ENCODE measurements at places on chromosomes 5 and 9. TPM values are rescaled to one million over a fixed set of nuclear protein-coding genes. Genes with fewer than 3 reads are reported as not detected.

Gene NEK6
- total RNA-seq: 3.1 TPM

DNA sequence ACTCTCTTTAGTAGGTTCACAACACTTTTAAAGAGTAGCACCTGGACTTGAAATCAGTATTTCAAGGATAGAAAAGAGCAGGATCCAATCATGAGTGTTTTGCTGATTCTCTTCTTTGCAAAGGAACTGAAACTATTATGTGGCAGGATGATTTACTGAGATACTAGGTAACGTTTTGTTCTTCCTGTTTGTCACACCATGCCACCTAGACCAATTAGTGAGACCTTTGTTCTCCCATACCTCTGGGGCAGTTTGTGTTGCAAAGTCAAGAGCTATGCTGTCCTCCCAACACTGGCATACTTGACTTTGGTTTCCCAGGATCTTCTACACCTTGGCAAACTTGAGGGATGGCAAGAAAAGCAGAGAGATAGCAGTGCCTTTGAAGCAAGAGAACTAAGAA lies 43.4 kb downstream of the PPP1R2B start:
- DNase-seq: no peak

GRCh38 chr5:122009436-122009835 lies 47.7 kb downstream of the SRFBP1 start:
- DNase-seq: no peak

DNA sequence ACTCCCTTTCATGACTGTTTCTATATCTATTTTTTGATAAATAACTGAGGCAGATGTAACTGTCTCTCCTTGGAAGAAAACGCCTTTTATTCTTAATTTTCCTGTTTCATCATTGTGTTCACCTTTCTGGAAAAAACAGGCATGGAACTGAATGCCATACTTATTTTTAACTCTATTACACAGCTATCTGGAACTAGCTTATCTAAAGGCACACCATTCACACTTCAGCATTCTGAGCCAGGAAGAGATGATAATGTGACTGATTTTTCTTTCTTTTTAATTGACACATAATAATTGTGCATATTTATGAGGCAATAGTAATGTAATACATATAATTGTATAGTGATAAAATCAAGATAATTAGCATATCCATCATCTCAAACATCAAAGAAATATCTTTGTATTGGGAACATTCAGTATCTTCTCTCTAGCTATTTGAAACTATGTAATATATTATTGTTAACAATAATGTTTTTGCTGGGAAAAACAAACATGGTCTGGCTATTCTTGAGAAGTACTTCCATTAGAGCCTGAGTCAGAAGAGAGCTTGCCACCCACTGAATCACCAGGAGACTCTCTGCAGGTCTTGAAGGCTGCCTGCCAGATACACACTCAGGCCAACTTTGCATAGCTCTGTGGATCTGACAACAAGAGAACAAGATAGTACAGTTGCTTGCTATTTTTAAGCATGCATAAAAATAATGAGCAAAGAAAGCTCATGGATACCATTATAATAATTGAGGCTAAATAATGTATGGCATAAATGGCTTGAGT lies 501.0 kb upstream of the EDIL3 start:
- DNase-seq: no peak
